Neural progenitor cell (in vitro differentiated cells): ENCODE measurements at places on chromosomes 2 and 18.

- H3K4me3 ChIP-seq = no peak overlapping the region
- peaks cover 29% of the 10 kb centered on the region for H3K4me1 ChIP-seq
- peaks cover 6% of the 10 kb centered on the region for H3K27me3 ChIP-seq
- DNase-seq = no peak
Measured at GRCh38 chr2:26642429-26642828, 1.3 kb upstream of the CIB4 start.

- no peak overlapping the region for H3K27ac ChIP-seq
- H3K4me1 ChIP-seq = peaks cover 7% of the 10 kb centered on the region
- no peak for DNase-seq
- H3K27me3 ChIP-seq = no peaks in the 10 kb centered on the region
- no peak overlapping the region for H3K4me3 ChIP-seq
Measured at GRCh38 chr2:25198209-25198525, 29.8 kb upstream of the POMC start.

- no peak for DNase-seq
- no peaks in the 10 kb centered on the region for H3K36me3 ChIP-seq
- no peak overlapping the region for H3K27ac ChIP-seq
- no peaks in the 10 kb centered on the region for H3K27me3 ChIP-seq
- H3K4me3 ChIP-seq = no peak overlapping the region
Measured at GRCh38 chr2:85549826-85550225, 10.9 kb downstream of the MAT2A start.

GRCh38 chr2:208274748-208275147 is 8.7 kb downstream of the PIKFYVE start:
- no peak overlapping the region for H3K27ac ChIP-seq
- DNase-seq = no peak
- H3K4me1 ChIP-seq = no peaks in the 10 kb centered on the region
- peaks cover 48% of the 10 kb centered on the region for H3K36me3 ChIP-seq
- no peaks in the 10 kb centered on the region for H3K27me3 ChIP-seq
- no peak overlapping the region for H3K4me3 ChIP-seq

DNA sequence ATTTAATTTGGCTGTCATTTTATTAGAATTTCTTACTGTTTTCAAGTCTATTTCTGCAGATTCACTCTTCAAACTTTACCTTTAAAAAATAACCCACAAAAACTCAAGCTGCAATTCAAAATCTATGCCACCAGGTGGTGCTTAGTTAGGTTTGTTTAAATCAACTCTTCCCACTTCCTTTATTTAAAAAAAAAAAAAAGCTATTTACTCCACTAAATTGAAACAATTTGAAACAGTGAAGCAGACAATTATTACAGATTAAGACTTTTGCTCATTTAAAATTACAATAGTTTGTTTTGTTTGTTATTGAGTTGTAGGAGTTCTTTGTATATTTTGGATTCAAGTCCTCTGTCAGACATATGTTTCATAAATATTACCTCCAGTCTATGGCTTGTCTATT is 300.0 kb downstream of the PDE11A start:
- no peak overlapping the region for H3K4me3 ChIP-seq
- no peaks in the 10 kb centered on the region for H3K27me3 ChIP-seq
- no peaks in the 10 kb centered on the region for H3K4me1 ChIP-seq
- H3K27ac ChIP-seq = no peak overlapping the region
- DNase-seq = peak; percentile 39
- H3K36me3 ChIP-seq = no peaks in the 10 kb centered on the region

GRCh38 chr2:18800240-18800971 is 211.0 kb upstream of the NT5C1B start:
- H3K27ac ChIP-seq = no peak overlapping the region
- no peaks in the 10 kb centered on the region for H3K36me3 ChIP-seq
- no peak for DNase-seq
- no peak overlapping the region for H3K4me3 ChIP-seq
- peaks cover 12% of the 10 kb centered on the region for H3K27me3 ChIP-seq

DNA sequence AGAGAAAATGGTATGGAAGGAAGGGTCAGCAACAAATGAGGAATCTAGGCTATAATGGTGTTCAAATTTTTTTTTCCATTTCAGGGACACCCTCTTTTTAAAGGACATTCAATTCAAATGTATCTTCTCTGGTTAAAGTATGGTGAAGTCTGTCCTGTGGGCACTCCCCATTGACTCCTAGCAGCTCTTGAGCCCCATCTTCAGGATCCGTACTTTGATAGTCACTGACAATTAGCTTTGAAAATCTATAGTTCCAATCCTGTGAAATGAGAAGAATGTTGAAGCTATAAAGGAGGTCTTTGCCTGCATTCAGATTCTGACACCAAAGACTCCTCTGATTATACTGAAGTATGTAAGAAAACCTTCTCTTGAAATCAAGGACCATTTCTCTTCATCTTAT is 43.3 kb downstream of the KCNH7 start:
- no peaks in the 10 kb centered on the region for H3K36me3 ChIP-seq
- H3K27ac ChIP-seq = no peak overlapping the region
- no peak overlapping the region for H3K4me3 ChIP-seq
- peak; percentile 46 for DNase-seq
- H3K27me3 ChIP-seq = no peaks in the 10 kb centered on the region

DNA sequence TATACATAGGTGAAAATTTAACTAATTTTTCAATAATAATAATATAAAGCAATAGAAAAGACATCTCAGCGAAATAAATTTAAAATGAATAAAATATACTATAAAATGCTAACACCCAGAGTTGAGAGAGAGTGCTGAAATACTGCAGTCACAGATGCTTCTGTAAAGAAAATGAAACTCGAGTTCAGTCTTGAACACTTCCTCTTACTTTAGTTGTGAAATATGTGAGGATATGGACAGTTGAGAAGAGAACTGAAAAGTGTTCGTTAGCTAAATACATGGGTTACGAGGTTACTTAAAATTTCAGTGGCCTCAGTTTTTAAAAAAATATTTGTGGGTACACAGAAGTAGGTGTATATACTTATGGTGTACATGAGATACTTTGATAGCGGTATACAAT is 106.8 kb downstream of the DNAH7 start:
- no peaks in the 10 kb centered on the region for H3K36me3 ChIP-seq
- H3K27ac ChIP-seq = no peak overlapping the region
- H3K4me1 ChIP-seq = no peaks in the 10 kb centered on the region
- no peak for DNase-seq
- H3K4me3 ChIP-seq = no peak overlapping the region

- H3K27me3 ChIP-seq = no peaks in the 10 kb centered on the region
- no peak overlapping the region for H3K27ac ChIP-seq
- DNase-seq = no peak
- no peaks in the 10 kb centered on the region for H3K4me1 ChIP-seq
Measured at GRCh38 chr2:229057976-229058553, 213.0 kb downstream of the PID1 start.
